ENCODE measurements at places on chromosomes 4 and X. TPM values are rescaled to one million over a fixed set of nuclear protein-coding genes. Genes with fewer than 3 reads are reported as not detected.

PAGE1 gene
- total RNA-seq, result not detected

VCX gene
- not detected for total RNA-seq

PHF8 gene
- 47.8 TPM for total RNA-seq

GLUD2 gene
- 11.3 TPM for total RNA-seq

CORIN gene
- 1.5 TPM for total RNA-seq

FAM47A gene
- total RNA-seq, result not detected

CXCL8 gene
- 1.1 TPM for total RNA-seq

DNA sequence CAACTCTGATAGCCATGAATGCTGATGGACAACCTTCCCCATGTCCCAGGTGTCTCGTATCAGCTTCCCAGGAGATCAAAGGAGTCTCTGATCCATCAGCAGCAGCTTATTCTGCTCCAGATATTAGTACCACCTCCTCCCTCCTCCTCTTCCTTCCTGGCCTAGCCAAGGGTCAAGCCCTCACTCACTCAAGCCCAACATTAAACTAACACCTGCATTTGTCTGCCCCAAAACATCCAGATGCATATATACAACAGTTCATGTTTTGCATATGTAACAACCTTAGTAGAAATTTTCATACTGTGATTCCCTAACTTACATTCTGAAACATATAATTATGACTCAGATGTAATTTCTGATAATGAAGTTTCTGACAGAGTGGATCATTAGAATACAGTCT is 29.9 kb downstream of the BCLAF3 start:
- H3K27me3 ChIP-seq, result no peaks in the 10 kb centered on the region
- no peak for DNase-seq
- no peak overlapping the region for H3K4me3 ChIP-seq
- H3K36me3 ChIP-seq, result peaks cover 8% of the 10 kb centered on the region

DNA sequence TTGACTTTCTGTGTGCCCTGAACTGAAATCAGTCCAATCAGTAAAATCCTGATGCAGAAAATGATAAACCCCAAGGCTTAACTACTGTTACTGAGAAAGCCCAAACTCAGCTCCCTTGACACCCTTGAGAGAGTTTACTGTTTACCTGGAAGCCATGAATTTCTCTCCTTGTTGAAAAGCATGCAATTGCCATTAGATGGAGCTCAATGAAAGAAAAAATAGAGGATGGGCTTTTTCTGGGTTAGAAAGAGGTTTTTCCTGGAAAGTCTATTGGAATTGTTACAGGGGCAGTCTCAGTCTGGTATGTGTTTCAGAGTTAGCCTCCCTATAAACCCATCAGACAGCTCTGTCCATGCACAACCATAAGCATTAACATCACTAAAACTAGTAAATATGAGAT is 66.4 kb upstream of the C4orf54 start:
- peaks cover 3% of the 10 kb centered on the region for H3K4me1 ChIP-seq
- H3K27me3 ChIP-seq, result no peaks in the 10 kb centered on the region
- no peak for DNase-seq
- no peak overlapping the region for H3K27ac ChIP-seq
- H3K4me3 ChIP-seq, result no peak overlapping the region
- H3K36me3 ChIP-seq, result no peaks in the 10 kb centered on the region

DNA sequence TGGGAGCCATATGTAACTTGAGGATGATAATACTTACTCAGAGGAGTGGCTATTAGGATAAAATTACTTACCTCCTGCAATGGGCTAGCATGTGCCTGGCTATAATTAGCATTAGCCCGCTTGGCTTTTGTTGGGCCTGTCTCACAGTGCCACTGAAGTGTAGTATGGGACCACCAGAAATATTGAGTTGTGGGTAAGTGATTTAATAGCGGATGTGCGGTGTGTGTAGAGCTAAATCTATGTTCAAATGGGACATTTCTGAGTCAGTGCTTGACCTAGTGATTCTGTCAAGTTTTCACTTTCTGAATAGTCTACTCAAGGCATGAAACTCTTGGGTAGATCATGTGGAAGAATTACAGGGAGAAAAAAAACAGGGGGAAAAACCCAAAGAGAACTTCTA is 3.5 kb upstream of the CLNK start:
- H3K27me3 ChIP-seq, result no peaks in the 10 kb centered on the region
- no peaks in the 10 kb centered on the region for H3K36me3 ChIP-seq
- H3K4me1 ChIP-seq, result peaks cover 1% of the 10 kb centered on the region

- no peaks in the 10 kb centered on the region for H3K27me3 ChIP-seq
- DNase-seq, result no peak
- peaks cover 49% of the 10 kb centered on the region for H3K4me1 ChIP-seq
- H3K36me3 ChIP-seq, result peaks cover 1% of the 10 kb centered on the region
- H3K4me3 ChIP-seq, result no peak overlapping the region
Observed at GRCh38 chr4:139736661-139737060, 71.0 kb downstream of the MGST2 start.

DNA sequence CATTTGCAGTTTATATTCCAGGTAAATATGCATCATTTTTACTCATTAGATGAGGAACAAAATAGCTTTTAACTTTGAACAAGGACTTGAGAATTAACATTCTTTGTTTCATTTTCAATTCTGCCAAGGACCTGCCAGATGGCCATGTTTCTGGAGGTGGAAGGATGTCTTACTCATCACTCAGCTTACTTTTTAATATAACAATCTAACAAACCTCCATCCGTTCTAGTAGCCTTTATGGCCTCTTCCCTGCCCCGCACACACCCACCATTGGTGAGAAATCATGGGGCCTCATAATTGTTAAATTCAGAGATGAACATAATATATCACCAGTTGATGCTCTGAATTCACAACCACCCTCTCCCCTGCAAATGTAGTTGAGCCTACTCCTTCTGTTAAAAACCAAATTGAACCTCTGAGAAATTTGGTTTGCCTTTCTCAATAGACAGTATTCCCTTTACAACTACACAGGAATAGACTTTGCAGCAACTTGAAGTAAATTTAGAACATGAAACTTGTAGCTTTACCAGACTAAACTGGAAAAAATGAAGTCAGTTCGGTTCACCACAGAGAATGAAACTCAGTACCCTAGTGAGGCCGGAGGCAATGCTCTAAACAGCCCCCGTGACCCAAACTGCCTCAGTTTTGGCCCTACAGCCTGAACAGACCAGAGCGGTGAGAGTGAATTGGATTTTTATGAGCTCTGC is 50.1 kb upstream of the ACSL4 start:
- no peaks in the 10 kb centered on the region for H3K36me3 ChIP-seq
- H3K4me1 ChIP-seq, result no peaks in the 10 kb centered on the region
- no peak overlapping the region for H3K4me3 ChIP-seq

DNA sequence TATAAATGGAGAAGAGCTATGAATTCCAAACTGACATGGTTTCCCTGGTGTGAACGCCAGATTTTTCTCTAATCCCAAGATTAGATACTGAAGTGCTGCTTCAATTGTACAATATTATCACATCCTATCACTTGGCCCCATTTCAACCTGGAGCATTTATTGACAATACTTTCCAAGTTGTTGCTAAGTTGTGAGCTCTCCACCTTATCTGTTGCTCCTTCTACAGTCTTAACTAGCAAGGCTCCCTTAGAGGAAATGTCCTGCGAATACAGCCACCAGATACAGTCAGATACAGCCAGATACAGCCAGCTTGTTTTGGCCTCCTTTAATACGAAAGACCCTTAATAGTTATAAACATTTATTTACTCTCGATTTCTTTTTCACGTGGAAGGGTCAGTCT is 466.3 kb upstream of the FAM241A start:
- H3K36me3 ChIP-seq, result no peaks in the 10 kb centered on the region
- no peaks in the 10 kb centered on the region for H3K27me3 ChIP-seq
- no peak overlapping the region for H3K27ac ChIP-seq
- peaks cover 27% of the 10 kb centered on the region for H3K4me1 ChIP-seq

GRCh38 chr4:58749206-58749605 is 1639.0 kb upstream of the IGFBP7 start:
- H3K4me1 ChIP-seq, result peaks cover 5% of the 10 kb centered on the region
- H3K4me3 ChIP-seq, result no peak overlapping the region
- H3K36me3 ChIP-seq, result no peaks in the 10 kb centered on the region
- H3K27me3 ChIP-seq, result no peaks in the 10 kb centered on the region
- DNase-seq, result no peak

GRCh38 chr4:113962016-113962347 is 17.5 kb downstream of the ARSJ start:
- peaks cover 14% of the 10 kb centered on the region for H3K4me1 ChIP-seq
- H3K27me3 ChIP-seq, result no peaks in the 10 kb centered on the region
- DNase-seq, result no peak
- H3K4me3 ChIP-seq, result no peak overlapping the region
- H3K36me3 ChIP-seq, result no peaks in the 10 kb centered on the region

DNA sequence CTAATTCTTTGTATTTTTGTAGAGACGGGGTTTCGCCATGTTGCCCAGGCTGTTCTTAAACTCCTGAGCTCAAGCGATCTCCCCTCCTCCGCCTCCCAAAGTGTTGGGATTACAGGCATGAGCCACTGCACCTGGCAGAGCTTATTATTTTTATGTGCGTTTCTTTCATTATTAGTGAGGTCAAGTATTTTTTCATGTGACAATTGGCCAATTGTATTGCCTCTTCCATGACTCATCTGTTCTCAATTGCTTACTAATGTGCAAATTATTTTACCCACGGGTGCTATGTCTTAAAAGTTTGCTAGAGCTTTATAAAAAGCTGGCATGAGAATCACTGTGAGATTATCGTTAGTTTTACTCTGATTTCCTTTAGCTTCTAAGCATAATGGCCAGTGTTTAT is 13.0 kb upstream of the ARX start:
- H3K27me3 ChIP-seq, result peaks cover 46% of the 10 kb centered on the region
- H3K4me1 ChIP-seq, result no peaks in the 10 kb centered on the region
- no peak overlapping the region for H3K4me3 ChIP-seq
- no peak for DNase-seq

DNA sequence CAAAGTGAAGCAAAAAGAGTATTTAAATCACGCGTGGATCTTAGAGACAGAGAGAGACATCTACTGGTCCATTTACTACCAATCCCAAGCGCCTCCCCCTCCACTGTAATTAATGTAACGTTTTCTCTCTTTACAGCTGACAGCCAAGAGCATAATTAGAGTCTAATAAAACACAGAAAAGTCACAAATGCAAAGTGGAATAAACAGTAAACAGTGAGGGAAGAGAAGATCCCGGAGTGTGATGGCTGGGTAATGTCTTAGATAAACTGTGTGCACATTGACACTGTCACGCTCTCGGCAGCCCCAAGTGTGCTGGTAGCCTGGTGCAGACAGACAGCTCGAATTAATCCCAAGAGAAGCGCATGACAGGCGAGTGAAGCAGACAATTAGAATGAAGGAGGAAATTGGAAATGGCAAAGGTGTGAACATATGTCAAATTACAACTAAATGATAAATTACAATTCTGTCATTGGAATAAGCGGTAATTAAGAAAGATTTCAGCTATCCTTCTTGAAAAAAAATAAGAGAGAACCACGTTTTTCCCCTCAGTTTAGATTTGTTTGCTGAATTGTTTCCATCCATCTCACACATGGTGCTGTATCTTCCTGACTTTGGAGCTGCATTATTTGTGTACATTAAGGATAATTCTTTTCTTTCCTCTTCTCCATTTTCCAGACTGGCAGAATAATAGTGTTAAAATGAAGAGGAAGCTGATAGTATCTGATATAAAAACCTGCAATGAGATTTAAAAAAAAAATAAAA is 100.1 kb downstream of the CXXC4 start:
- no peaks in the 10 kb centered on the region for H3K36me3 ChIP-seq
- no peak for DNase-seq
- H3K4me3 ChIP-seq, result no peak overlapping the region
- H3K27ac ChIP-seq, result no peak overlapping the region
- no peaks in the 10 kb centered on the region for H3K27me3 ChIP-seq

Data from progenitor cell of endocrine pancreas (in vitro differentiated cells).